ENCODE measurements at places on chromosomes 16 and 17.

DNA sequence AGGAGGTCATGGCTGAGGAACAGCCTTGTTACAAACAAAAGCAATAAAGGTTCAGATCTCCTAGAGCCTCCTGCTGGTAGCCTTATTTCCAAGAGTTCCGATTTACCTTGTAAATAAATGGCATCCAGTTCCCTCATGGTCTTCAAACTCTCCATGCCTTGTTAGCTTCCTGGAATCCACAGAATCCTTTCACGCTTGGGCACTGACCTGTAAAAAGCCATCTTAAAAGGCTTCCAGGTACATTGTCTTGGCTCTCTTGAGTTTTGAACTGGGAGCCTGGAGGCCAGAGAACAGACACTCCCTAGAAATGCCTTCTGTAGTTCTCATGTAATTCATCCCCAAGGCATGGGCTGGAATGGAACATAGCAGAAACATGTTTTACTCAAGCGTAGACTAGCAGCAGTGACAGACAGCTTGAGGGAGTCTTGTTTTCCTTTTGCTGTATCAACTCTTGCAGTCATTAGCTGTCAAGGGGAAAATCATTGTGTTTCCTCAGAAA, 207.9 kb downstream of the SNX29 start:
- DNase-seq, result no peak

GRCh38 chr17:15263680-15264079, 1.4 kb downstream of the PMP22 start:
- DNase-seq, result no peak

DNA sequence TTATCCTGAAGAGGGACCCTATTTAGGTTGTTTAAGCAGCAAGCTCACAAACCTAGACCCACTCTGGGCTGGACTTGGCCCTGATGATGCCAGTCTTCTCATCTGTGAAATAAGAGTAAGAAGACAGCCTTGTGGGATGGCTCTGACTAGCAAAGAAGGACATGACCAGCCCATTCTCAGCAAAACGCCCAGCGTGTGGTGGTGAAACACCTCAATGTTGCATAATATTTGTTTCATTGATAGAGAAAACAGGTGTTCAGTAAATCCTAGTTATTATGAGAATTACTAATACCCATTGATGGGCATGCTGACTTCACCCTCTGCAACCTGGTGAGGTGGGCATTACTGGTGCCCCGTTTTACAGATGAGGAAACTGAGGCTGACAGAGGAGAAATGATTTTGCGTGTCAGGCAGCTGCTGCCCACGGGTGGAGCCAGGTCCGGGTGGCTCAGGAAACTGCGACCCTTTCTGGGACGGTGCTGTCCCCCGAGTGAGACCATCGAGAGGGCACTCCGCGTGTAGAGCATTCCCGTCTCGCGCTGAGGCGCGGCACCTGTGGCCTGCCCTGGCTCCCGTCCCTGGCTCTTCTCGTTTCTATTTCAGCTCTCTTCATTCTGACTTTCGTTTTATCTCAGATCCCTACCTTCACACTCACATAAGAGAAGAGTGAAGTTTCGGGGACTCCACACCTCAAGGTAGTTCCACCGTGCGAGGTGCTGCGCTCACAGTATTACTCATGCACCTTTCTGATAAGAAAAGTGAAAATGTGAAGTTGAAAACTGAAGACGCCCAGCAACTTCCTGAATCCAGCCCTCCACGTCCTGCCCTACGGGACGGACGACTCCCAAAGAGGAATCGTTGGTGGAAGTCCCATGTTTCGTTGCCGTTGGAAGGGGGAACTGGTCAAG, 48.5 kb downstream of the IRF8 start:
- DNase-seq, result no peak

GRCh38 chr17:78806451-78806850, 24.4 kb upstream of the CYTH1 start:
- no peak for DNase-seq

- DNase-seq, result no peak
Observed at GRCh38 chr17:17181666-17182597, 24.2 kb downstream of the PLD6 start.

DNA sequence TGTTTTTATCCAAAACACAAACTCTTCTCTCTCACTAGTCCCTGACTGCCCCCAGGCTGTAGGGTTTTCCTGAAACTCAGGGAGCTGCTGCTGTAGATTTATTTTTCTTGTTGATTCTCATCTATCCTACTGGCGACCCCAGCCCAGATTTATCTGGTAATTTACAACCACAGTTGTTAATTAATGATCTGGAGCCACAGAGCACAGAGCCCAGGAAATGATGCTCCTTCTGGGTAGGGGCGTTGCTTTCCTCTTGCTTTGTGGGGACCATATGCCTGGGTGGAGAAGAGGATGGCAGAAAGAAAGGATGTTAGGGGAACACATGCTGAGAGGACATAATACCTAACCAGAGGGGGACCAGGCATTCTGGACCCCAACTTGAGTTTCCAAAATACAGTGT, 7.4 kb upstream of the ETV4 start:
- no peak for DNase-seq

- DNase-seq, result no peak
Observed at GRCh38 chr16:84819644-84820304, at the start of gene CRISPLD2. Gene CRISPLD2 (plus strand): TSS chr16:84819985. CDS start chr16:84838496, 18,511 bp downstream.

DNA sequence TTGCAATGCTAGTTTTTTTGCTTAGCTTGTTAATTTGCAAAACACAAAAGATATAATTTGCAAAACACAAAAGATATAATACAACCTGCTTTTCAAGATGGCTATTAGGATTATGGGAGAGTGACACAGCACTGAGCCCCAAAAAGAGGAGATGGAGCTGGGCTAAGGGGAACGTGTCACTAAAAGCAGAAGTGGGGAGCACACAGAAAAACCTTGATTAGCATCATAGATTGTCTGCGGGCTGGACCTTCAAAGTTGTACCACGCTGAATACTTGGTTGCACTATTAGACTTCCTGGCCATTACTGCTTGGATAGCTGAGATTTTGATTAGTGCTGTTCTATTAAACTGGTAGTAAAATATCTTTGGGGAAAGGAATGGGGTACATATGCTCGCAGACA, 36.2 kb downstream of the KCNJ16 start:
- DNase-seq, result no peak

DNA sequence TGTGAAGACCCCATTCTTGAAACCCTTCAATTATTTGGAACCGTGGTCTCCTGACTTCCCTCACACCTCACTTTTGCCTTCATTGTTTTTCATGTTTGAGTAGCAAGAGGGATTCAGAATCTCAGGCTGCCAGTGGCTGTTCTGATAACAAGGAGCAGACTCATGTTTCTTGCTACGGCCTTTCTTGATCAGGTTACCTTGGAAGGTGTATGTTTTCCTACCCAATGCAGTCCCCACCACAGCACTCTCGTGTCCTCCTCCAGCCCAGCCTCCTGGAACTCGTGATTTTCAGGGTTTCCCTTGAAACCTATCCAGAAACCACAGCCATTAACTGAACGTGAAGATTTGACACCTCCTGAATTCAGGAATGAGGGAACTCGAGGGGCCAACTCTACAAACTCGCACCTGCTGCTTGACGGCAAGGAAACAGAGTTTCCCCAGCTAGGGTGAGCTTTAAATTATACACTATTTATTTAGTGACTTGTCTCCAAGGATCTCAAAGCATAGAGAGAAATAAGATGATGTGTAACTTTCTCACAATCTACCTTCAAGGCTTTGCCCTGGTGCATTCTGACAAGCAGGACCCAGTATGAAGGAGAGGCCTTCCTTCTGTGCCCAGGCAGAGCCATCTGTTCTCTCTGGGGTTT, 1.6 kb downstream of the ZFHX3 start:
- DNase-seq, result no peak

- no peak for DNase-seq
Observed at GRCh38 chr17:12977008-12977751, 40.6 kb downstream of the ELAC2 start.

- no peak for DNase-seq
Observed at GRCh38 chr17:57440522-57441269, 184.4 kb downstream of the MSI2 start.

DNA sequence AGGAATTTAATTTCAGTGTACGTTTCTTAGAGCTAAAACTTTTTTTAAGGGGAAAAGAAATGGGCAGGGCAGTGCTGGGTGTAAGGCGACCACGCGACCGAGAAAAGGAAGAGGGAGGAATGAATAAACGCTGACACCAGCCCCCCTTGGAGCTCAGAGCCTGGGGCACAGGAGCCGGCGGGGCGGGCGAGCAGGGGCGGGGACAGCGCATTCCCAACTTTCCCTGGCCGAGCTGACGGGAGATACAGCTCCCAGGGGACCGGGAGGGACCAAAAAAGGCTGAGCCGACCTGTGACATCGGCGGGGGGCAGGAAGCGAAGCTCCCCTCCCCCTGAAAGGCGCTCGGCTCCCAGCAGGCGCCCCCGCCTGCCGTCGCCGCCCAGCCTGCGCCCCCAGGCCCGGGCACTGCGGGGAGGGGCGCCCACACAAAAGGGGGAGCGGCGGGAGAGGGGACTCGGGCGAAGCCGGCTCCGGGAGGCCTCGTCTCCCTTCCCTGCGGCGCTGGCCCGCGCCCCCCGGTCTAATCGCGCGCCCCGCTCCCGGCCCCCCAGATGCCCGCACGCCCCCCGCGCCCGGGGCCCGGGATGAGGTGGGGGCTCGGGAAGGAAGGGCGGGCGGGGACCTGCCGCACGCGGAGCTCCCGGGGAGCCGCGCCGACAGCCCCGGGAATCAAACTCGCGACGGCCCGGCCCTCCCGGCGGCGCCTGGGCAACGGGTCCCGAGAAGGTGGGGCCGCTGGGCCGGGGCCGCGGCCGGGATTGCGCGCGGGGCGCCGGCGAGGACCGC, 622 bp downstream of the CUEDC1 start:
- no peak for DNase-seq

GRCh38 chr16:4320571-4321137, 4.8 kb downstream of the GLIS2 start:
- no peak for DNase-seq

- DNase-seq, result no peak
Observed at GRCh38 chr17:7260651-7261378, 1.5 kb downstream of the CLDN7 start.

- DNase-seq, result no peak
Observed at GRCh38 chr17:57676543-57676942, 68.6 kb downstream of the CCDC182 start.

- DNase-seq, result no peak
Observed at GRCh38 chr16:4365014-4365406, 6.6 kb upstream of the VASN start.

DNA sequence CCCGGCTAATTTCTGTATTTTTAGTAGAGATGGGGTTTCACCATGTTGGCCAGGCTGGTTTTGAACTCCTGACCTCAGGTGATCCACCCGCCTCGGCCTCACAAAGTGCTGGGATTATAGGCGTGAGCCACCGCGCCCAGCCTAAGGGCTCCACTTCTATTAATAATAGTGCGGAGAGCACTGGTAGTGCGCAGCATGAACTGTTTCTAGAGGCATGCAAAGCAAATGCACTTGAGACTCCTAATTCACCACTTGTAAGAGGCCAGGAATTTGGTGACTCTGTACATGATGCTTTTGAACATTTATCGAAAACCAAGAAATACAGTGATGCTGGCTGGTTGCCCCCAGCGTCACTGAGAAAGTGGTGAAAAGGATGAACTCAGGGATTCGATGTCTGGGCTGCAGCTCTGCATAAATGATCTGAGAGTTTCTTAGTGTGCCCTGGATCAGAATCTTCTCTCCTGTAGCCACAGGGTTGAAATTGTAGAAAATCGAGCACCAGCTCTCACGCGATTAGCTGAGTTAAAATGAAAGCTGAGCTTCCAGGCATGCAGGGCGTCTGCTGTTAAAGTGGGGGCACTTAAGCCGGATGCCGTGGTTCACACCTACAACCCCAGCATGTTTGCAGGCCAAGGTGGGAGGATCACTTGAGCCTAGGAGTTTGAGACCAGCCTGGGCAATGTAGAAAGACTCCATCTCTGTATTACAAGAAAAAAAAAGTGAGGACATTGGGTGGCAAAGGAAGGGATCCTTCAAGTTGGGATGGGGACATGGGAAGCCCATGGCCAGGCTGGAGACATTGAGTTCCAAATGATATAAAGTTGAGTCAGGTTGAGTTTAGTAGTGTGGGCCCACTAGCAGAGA, 4.8 kb downstream of the RNF213 start:
- DNase-seq, result no peak

GRCh38 chr16:26070302-26071100, 378.7 kb downstream of the HS3ST4 start:
- no peak for DNase-seq

- no peak for DNase-seq
Observed at GRCh38 chr17:56257075-56257474, 103.8 kb downstream of the ANKFN1 start.

DNA sequence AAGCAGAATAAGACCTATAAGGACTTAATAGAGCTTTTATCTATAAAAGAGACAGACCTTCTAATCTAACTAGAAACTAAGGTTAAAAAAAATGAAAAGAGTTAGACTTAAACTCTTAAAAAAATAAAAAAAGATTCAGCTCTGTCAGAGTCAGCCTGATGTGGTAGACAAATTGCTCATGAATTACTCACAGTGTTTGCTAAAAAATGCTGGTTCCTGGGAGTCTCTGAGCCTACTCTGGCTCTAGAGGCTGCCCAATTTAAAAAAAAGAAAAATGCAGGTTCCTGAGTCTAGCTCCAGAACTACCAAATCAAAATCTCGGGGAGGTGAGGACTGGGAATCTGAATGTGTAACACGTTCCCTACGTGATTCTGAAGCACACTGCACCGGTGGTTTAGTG, 18.1 kb downstream of the SOST start:
- DNase-seq, result no peak

DNA sequence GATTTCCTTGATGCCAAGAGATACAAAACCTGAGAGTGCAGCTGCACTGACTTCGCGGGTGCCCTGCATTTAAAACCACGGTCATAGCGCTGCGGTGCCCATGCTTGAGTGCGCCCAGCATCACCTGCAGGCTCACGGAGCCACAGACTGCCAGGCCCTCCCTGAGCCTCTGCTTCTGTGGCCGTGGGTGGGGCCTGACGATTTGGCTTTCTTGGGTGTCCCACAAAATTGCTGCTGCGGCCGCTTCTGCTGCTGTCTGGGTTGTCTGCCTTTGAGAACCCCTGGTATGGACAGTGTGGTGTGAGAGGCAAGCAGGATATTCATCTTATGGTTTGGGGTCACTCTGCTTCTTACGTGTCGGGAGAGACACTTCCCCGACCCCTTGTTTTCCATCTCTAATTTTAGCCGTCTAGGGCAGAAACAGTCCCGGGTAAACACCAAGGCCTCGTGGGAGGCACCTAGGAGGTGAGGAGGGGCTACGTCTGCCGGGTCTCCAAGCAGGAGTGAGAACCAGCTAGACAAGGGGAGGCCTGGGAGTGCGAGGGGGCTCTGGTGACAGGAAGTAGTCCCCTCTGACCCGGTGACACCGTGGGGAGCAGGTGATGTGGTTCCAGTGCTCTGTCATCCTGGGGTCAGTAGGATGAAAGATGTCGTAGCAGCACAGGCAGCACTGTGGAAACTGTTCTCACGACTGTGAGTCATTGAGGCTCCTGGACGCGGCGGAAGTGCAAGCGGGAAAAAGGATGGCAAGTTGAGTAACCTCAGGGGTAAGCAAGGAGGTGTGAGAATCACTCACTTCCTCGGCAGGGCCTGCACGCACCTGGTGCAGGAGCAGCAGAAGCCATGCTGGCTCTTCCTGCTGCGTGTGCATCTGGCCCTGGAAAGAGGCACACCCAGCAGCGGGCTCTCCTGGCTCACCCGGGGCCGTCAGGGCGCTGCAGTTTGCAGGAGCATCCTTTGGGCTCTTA, 176.3 kb downstream of the RPTOR start:
- no peak for DNase-seq

GRCh38 chr17:73292031-73292531, 19.7 kb downstream of the CDC42EP4 start:
- no peak for DNase-seq

- no peak for DNase-seq
Observed at GRCh38 chr16:31002250-31002700, 8.2 kb downstream of the STX1B start.

- no peak for DNase-seq
Observed at GRCh38 chr17:76742958-76743357, 5.0 kb downstream of the MFSD11 start.
